ENCODE measurements at places on chromosomes 2 and 18.

GRCh38 chr2:98607741-98608115 lies 584 bp downstream of the COA5 start:
- DNase-seq: no peak

GRCh38 chr2:158677542-158677941 lies 117.6 kb upstream of the DAPL1 start:
- no peak for DNase-seq

- DNase-seq: no peak
These were observed 12.3 kb upstream of the SNED1 start for GRCh38 chr2:240985881-240986786.

DNA sequence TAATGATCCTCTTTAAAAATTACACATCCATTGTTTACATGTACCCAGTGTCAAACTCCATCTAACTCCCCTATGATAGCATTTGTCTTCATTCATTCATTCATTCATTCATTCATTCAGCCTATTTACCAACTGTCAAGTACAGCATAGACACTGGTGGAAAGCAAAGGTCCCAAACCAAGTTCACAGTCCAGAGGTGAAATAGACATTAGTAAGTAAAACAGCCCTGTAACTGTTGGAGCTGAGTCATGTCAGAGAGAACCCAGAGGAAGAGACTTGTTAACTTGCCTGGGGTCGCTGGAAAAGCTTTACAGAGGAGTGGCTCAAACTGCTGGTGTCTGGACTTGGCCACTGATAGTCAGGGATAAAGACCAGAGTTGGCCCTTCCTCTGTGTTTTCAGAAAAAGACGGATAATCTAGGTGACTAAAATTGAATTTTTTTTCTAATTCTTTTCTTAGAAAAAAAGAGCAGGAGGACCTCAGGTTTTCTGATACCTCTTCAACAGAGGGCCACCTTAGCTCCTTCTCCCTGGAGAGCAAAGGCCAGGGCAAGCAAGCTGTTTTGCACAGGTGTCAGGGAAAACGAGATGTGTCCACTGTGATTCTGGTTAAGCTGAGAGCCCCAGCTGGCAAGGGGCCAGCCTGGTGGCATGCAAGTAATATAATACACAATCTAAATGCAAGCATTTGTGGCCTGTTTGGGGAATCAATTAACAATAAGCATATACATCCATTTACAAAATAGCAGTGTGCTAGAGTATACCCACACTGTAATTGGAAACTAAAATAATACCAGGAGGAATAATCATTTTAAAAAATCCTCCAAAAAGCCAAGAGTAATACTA lies 96.7 kb upstream of the SLC14A2 start:
- DNase-seq: no peak

DNA sequence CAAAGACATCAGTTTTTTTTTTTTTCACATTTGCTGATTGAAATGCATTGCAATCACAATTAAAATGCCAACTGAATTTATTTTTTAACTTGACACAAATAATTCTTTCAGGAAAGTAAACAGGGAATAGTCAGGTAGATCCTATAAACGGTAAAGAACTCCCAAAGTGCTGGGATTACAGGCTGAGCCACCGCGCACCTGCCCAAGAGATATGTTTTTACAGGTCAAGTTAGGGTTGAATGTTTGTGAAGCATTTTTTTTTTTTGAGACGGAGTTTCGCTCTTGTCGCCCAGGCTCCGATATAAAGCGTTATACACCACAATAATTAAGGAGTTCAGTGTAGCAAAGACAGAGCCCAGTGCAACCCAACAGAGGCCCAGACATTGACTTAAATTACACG lies 15.1 kb downstream of the ITM2C start:
- no peak for DNase-seq

GRCh38 chr2:219543596-219544358 lies at the start of the genes CHPF and TMEM198:
CHPF (minus strand) TSS chr2:219543809; CDS start chr2:219543538, 271 bp downstream.
TMEM198 (plus strand) TSS chr2:219544028; CDS start chr2:219544728, 700 bp downstream.
- peak; percentile 98 for DNase-seq

DNA sequence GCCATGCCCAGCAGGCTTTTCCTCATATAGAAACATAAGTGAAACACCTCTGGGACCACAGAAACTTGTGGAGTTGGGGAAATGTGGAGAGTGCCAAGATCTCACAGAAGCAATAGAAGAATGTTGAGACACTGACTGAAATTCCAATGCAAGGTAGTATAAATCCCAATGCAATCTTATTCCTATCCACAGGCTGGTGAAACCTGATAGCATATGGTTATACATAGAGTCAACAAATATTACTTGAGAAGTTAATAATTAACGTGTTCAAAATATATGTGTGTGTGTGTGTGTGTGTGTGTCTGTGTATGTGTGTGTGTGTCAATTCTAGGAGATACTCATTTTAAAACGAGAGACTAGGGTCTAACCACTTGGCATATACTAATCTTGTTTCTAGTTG lies 776.8 kb upstream of the ACVR2A start:
- DNase-seq: no peak
